ENCODE measurements at places on chromosomes 3 and 15.

DNA sequence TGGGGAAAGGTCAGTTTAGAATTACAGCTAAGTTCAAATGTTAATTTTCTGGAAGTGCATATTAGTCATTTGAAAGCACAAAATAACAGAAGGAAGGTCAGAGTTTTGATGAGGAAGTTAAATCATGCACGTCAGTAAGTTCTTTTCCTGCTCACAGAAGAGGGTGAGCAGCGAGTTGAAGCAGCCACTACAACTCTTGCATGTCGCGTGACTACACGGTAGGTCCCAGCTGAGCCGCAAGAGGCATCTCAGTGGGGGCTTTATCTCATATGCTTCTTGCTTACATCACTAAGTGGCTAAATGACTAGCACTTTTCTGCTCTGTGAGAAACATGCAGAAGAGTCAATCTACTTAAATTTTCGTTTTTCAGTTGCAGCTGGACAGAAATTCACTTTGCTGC is 21.3 kb upstream of the SEC62 start:
- DNase-seq: no peak

DNA sequence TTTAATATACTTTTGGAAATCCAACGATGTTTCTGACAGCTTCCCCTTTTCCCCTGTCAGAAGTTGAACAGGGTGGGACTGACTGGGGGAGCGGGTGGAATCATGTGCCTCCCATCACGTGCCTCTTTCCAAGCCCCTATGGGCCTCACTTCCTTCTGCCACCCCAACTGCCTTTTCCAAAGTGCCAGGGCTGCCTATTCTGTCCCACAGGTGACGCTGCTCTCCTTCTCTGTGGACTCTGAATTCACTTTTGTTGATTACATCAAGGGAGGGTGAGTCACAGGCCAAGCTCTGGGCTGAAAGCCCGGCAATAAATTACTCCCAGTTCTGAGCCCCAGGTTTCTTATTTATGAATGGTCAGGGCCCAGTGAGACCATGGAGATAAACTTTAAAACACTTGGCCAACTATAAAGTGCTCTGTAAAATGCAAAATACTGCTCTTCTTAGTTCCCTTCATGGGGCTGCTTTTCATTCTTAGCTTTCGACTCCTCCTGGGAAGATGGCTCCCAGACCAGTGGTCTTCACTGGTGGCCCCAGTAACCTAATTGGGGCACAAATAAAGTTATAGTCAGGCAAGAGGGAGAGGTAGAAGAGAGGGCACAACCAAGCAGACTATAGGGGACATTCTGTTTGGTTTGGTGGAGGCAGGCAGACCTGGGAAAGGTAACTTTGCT is 12.3 kb downstream of the CPNE9 start:
- no peak for DNase-seq

DNA sequence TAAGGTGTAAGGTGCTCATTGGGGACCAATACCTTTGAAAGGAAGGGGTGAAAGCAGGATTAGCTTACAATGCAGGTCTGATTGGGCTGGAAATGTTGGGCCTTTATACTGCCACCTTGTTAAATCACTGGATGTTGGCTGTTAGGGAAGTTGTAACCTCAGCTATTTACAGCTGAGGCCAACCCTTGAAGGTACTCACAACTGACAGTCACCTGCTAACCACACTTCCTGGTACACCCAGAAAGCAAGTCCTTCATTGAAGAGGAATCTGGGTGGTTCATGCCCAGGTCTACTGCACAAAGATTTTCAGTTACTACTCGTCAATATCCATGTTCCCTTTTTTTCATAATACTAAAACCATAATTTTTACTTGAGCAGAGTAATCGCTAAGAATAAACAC is 65.4 kb upstream of the CLDN18 start:
- DNase-seq: no peak

DNA sequence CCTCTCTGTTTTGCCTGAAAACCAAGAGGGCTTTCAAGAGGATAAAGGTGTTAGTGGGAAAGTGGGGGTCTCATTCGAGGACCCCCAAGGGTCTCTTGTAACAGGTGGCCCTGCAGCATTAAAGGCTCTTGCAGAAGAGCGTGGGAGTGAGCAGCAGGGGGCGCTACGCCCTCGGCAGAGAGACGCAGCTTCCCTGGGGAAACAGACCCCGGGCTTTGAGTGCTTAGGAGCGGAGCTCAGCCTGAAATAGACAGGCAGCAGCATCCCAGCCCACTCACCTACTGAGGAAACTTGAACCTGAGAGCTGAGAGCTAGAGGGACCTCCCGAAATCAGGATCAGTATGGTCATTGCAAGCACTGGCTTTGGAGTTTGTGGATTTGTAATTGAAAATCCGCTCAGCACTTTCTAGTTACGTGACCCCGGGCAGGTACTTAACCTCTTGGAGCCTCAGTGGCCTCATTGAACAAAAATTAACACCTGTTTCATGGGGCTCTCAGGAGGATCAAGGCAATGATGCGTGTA is 25.7 kb downstream of the RPLP1 start:
- peak; percentile 86 for DNase-seq

DNA sequence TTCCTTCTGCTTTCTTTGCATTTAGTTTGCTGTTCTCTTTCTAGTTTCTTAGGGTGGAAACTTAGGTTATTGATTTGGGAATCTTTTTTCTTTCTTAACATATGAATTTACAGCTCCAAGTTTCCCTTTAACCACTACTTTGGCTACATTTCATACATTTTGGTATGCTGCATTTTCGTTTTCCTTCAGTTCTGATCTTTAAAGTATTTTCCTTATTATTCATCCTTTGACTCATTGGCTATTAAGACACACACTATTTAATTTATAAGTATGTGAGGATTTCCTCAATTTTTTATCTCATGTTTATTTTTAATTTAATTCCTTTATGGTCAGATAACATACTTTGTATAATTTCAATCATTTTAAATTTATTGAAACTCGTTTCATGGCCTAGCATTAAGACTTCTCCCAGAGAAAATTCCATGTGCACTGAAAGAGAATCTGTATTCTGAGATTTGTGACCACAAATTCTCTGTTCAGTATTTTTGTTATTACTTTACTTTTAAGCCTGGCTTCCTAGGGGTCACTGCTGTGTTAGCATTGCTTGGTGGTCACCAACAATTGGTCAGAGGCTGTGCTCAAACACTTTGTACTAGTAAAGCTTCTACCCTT is 87.7 kb downstream of the CFAP20DC start:
- no peak for DNase-seq

DNA sequence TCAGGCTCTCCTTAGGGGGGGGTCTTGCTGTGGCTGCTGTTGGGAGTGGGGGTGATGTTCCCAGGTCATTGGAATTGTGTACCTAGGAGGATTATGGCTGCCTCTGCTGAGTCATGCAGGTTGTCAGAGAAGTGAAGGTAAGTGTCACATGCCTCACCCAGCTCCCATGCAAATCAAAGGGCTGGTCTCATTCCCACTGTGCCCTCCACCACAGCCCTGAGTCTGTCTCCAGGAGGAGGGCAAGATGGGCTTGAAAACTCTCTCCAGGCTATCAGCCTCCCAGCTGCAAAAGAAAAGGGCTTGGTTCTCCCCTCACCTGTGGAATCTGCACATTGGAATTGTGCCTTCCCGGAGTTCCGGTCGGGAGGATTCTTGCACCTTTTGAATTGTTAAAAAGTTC is 580.5 kb downstream of the NSUN3 start:
- DNase-seq: no peak

GRCh38 chr3:38139191-38139590 is 730 bp downstream of the MYD88 start:
- DNase-seq: no peak

GRCh38 chr3:8458238-8458661 is 43.4 kb upstream of the LMCD1 start:
- DNase-seq: no peak

DNA sequence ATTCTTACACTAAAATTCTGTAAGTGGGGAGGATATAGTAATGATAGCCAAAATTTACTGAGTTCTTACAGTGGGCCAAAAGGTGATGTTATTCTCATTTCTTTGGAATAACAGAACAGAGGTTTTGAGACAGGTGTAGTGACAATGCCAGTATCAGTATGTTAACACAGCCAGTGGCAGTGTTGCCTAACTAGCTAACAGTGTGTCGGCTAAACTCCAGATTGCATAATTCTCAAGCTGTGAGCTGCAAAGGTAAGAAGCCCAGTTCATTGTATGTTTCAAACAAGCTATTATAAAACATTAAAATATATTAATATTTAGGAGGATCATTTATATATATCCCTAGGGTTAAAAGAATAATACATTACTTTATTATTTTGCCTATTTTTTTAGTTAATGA is 920 bp downstream of the SLC15A2 start:
- DNase-seq: no peak

DNA sequence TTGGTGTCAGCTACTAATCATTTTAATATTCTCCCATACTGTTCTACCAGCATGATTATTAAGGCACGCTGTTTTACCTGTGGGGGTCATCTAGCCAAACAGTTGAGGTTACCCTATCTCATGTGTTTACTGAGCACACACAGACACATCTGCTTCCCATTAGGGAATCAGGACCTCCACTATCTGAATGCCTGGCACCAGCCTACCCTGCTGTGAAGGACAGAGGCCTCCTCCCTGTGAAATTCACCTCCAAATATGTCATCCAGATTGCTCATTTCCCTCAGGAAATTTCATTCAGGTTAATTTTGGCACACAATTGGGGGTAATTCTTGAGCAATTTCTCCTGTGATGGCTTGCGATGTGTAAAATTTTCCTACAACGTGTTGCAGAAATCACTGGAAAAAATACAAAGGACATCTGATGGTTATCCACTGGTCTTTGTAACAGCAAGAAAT is 155.6 kb upstream of the NR2E3 start:
- no peak for DNase-seq

DNA sequence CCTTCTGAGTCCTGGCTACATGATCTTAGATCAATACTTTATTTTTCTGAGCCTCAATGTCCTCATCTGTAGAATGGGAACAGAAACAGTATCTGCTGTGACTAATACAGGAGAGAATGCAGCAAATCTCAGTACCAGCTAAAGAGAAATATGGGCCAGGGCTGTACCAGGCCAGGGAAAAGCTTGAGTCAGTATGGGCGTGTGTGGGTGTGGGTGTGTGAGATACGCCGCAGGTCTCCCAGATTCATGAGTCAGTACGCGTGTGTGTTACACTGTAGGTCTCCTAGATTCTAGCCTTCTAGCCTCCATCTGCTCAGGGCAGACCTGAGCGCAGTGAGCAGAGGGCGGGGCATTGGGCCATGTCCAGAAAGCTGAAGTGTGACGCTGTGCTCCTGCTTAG is 15.2 kb downstream of the GNAI2 start:
- no peak for DNase-seq

DNA sequence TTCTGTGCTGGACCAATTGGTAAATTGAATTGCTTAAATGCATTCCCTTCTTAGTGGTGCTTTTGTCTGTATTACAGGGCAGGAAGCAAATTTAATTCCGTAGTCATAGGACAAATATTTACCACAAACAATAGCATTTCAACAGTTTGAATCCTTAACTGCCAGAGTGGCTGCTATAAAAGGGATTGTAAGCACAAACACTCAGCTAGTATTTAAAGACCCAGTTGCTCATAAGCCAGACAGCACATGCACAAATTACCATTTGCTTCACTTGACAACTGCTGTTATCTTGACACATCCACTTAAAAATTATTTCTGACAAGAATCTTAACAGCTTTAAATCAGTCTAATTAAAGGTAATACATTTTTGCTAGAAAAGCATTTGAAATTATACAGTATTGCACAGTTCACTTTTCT is 490.2 kb upstream of the ADAMTS9 start:
- no peak for DNase-seq

DNA sequence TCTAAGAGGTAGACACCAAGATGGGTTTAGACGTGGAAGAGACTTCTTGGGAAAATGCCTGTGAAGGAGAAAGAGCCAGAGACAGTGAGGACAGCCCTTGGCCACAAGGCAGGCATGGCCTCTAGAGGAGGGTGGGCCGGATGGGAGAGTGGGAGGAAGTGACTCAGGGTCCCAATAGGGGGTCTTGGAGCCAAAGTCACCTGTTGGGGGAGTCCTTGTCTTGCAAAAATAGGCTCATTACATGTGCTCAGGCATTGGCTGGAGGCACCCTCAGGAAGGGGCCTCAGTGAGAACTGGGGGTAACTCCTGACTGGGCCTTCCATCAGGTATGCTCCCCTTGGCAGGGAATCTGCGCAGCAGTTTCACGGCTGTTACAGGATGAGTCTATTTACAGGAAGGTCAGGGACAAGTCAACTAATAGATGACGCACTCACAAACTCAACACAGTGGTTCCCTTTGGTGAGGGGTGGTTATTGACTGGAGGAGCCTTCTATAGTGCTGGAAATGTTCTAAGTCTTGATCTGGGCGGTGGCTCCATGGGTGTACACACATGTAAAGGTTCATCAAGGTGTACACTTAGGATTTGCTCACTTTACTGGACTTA is 259.6 kb downstream of the XXYLT1 start:
- no peak for DNase-seq

- no peak for DNase-seq
Observed at GRCh38 chr3:2872884-2873283, 237.3 kb downstream of the IL5RA start.

DNA sequence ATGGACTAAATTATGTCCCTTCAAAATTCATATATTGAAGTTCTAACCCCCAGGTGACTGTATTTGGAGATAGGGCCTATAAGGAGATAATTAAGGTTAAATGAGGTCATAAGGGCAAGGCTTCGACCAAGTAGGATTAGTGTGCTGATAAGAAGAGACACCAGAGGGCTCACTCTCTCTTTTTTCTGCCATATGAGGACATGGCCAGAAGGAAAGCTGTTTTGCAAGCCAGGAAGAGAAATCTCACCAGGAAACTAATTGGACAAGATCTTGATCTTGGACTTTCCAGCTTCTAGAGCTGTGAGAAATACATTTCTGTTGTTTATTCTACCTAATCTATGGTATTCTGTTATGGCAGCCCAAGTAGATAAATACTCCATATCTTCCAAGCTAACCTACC is 503.6 kb upstream of the NAALADL2 start:
- DNase-seq: no peak

DNA sequence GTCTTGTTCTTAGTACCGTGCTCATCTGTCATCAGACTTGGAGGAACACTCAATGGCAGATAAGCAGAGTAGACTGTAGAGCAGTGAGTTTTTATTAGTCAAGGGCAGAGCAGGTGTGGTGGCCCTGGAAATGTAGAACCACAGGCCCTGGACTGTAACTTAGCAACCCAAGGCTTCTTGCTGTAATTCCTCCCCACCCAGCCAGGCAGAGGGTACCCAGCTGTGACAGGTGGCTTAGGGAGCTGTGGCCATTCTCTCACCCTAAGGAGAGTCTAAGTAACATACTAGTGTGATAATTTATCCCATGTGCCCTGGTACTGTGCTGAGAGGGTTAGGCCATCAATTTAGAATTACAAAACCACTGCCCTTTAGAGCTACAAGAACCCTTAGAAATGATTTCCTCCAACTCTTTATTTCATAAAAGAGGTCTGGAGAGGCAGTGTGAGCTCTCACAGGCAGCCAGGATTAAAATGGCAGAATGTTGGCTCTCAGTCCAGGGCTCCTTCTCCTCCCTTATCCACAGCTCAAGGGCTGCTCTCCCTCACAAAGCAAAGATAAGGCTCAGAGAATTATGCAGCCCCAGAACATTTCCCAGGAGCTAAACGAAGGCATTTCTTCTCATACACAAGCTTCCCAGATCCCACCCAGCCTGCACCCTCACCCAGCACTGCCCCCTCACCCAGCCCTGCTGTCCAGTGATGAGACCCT is 3.0 kb downstream of the POMGNT2 start:
- DNase-seq: no peak
